CD8-positive, alpha-beta memory T cell (primary cell): ENCODE measurements at places on chromosomes 2 and 18.

DNA sequence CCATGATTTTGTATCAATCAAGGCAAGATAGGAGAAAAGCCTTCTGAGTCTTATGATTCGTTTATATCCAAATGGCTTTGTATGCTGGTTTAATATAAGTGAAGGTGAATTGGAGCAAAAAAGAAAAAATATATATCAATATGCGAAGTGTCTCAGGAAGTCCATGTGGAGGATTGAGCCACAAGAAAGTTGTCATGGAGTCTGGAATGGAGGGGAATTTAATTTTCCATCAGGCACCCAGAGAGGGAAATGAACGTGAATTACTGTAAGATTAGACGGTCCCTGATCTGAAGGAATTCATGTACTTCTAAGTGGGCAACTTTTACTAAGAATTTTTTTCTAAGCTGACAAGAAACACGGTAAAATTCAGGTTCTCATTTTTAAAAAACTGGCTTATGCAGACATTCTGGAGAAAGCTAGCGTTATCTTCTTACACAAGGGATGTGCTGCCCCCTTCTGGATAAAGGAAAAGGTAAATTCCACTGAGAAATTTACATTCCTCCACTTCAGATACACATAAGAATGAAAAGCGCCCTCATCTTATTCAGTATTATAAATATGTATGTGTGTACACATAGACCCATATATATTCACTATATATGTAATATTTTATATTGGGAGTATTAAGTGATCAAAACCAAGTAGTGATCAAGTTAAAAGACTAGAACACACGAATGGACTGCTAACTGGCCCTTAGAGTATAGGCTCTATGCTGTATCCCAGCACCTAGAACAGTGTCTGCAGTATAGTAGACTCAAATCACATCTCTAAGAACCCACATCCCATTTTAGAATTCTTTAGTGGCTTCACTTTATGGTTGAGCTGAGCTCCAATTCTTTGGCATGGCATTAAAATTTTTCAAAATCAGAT, 289.0 kb upstream of the TFPI start:
- no peak for DNase-seq

- DNase-seq, result no peak
Measured at GRCh38 chr2:72754628-72755320, 71.1 kb downstream of the EXOC6B start.

GRCh38 chr18:48051945-48052840, 121.7 kb upstream of the SMAD2 start:
- no peak for DNase-seq

GRCh38 chr2:175823002-175823706, 178.9 kb downstream of the LNPK start:
- no peak for DNase-seq

DNA sequence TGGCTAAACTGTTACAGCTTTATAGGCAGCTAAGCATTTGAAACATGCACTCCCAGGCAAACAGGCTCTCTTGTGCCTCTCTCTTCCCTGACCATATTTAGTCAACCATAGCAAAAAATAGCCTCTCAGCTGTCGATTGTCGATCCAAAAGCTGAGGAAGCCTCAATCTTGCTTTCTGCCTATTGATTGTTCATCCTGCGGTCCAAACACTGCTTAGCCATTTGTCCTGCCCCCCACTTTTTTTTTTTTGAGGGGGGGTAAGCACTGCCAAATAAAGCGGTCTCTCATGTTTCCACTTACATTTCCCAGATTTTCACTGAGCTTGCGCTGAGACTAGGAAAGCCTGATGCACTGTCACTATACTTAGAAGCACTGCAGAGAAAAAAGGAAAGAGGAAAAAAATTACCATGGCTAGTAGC, 90.8 kb downstream of the MIB1 start:
- no peak for DNase-seq
